T-helper 9 cell (primary cell): ENCODE measurements at places on chromosomes 13 and 19.

GRCh38 chr19:6220385-6221191 lies 59.2 kb downstream of the MLLT1 start:
- no peak for DNase-seq

- DNase-seq, result no peak
Observed at GRCh38 chr13:68232351-68233130, 1002.4 kb upstream of the PCDH9 start.

- DNase-seq, result peak; percentile 46
Observed at GRCh38 chr19:18167975-18168645, 5.5 kb upstream of the IFI30 start.

DNA sequence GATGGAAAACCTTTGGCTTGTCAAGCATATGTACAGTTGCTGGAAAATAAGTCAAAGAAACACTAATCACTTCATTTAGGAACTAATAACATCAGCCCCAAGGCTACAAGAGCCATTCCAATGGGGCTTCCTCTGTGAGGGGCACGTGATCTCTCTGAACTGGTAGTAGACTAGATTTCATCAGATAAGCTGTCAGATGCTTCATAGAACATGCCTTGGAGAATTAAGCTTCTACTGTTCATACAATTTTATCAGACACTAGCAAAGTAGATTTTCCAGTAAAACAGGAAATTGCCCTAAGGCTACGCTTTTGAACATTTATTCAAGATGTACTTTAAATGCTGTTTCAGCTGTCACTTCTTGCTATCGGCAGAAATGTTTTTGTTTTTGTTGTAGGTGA lies 107.8 kb downstream of the EDNRB start:
- DNase-seq, result no peak

DNA sequence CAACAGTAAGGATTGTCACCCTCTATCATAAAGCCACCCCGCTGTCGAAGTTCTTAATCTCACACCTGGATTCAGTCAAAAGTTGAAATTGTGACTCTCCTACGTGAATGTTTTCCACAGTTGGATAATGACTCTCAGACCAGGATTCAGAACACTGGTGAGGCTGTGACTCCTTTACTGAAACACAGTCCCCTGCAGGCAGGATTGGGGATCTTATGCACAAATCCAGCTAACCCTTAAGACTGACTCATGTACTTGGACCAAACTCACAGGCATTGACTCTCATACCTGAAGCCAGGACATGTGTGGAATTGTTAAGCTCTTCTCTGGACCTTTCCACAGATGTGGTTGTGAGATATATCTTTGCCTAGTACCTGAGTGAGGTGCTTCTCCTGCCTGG lies 46.8 kb downstream of the ZNF85 start:
- DNase-seq, result no peak

- no peak for DNase-seq
Observed at GRCh38 chr19:13024951-13025697, 29.8 kb downstream of the NFIX start.

GRCh38 chr13:73704587-73704986 lies 429.6 kb downstream of the KLF12 start:
- DNase-seq, result no peak

DNA sequence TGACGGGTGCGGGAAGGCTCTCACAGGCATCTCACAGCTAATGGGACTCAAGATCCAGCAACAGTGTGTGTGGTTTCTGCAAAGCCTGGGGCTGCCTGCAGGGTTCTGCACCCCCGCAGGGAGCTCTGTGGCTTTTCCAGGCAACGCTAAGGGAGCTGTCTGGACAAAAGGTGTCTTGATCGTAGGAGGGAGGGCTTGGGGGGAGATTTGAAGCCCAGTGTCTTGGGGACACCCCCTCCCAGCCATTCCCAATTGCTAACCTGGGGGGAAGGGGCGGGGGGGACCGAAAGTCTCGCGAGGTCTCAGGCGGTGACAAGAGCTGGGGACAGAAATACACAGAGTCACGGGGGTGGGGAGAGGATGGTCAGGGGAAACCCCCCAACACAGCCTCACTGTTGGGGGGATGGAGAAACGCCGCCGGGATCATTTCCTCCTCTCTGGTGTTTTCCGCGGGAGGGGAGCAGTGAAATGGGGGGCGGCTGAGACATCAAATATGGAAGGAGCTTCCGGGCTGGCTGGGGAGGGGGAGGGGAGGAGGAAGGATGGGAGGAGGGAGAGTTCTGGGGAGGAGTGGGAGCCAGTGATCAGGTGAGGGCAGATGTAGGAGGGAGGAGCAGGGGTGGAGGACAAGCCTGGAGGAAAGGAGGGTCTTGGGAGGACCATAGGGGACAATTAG lies 13.3 kb downstream of the KCNC3 start:
- no peak for DNase-seq

- DNase-seq, result peak; percentile 67
Observed at GRCh38 chr19:49590971-49591730, at the start of gene PRR12. Gene PRR12, plus strand, starts transcription at chr19:49591182. Its CDS starts 473 bp downstream, at chr19:49591655.

GRCh38 chr19:10168386-10168948 lies 26.3 kb downstream of the DNMT1 start:
- no peak for DNase-seq

GRCh38 chr19:17333611-17334413 lies 843 bp downstream of the ANO8 start:
- peak; percentile 51 for DNase-seq
